NCI-H69 (cell line): ENCODE measurements at places on chromosomes 12 and 14.

DNA sequence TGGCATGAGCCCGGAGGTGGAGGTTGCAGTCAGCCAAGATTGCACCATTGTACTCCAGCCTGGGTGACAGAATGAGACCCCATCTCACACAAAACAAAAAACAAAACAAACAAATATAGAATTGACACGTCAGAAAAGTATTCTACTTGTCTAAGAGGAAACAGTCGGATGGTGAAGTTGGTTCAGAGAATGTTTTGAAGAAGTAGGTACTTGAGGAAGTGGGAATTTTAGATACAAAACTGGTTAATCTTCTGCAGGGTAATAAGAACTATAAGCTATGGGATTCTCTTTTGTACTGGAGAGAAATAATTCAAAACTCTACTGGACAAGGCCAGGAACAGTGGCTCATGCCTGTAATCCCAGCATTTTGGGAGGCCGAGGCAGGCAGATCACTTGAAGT, 14.6 kb upstream of the TCTN1 start:
- DNase-seq: no peak

DNA sequence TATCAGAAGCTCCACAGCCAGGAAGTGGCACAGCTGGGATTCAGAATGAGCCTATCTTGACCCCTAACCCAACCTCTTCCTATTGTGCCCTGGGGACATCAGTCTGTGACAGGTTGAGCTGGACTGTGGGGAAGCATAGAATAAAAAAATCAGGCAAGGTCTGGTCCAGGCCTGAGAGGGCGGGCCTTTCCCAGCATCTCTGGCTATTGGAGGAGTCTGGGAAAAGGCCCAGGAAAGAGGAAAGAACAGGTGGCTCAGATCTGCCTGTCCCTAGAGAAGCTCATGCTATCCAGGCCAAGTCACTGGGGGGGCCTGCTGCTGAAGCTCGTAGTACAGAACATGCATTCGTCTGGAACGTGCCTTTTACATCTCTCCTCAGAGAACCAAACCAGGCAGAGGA, 100.5 kb downstream of the PPM1H start:
- DNase-seq: peak; percentile 52

DNA sequence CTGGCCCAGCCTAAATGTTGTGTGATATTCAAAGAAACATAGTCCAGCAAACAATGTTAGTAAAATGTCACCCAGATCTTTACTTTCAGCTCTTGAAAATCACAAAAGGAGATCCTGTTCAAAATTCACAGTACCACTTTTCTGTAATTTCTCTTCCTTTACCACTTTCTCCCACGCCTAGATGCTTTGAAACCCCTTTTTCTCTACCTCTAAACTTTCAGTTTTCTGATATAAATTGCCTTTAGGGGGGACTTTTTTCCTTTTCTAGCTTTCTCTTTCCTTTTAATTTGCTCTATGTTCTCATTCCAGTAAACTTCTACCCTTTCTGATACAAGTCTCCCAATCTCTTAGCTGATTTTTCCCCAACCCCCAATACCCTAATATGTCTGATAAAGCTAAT, 101.8 kb downstream of the LMO3 start:
- no peak for DNase-seq

- peak; percentile 74 for DNase-seq
These were observed 152.4 kb upstream of the PRICKLE1 start for GRCh38 chr12:42741771-42742510.

DNA sequence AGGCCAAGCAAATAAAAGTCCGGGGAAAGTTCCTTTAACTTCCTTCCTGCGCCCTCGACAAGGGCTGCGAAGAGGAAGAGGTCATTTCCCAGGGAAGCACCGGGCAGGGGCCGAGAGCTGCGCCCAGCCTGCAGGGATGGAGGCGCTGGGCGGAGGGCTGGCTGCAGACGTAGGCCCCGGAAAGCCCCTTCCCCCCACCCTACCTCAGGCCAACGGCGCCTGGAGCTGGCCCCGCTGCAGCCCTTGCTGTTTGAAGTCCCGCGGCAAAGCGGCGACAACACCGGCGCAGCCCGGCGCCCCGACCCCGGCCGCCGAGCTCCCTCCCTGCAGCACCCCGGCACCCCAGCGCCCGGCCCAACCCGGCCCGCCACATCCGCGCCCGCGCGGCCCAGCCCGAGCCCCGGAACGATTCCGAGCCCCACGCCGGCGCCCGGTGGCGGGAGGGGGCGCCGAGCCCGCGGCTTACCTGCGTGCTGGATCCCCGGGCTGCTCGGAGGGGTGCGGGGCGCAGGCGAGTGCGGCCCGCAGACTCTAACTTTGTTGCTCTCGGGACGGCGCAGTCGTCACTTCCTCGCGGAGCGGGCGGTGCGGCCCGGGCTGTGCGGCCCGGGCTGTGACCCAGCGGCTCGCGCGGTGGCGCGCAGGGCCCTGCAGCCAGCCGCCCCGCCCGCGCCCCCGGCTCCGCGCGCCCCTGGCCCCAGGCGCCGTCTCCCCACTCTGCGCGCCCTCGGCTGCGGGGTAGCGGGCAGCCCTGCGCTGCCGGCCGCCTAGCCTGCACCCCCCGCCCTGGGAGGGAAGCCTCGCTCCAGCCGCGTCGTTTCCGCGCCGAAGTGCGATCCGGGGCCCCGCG, 64.8 kb upstream of the PTGR2 start:
- peak; percentile 50 for DNase-seq

- no peak for DNase-seq
These were observed 37.7 kb downstream of the NCOR2 start for GRCh38 chr12:124529565-124530276.

DNA sequence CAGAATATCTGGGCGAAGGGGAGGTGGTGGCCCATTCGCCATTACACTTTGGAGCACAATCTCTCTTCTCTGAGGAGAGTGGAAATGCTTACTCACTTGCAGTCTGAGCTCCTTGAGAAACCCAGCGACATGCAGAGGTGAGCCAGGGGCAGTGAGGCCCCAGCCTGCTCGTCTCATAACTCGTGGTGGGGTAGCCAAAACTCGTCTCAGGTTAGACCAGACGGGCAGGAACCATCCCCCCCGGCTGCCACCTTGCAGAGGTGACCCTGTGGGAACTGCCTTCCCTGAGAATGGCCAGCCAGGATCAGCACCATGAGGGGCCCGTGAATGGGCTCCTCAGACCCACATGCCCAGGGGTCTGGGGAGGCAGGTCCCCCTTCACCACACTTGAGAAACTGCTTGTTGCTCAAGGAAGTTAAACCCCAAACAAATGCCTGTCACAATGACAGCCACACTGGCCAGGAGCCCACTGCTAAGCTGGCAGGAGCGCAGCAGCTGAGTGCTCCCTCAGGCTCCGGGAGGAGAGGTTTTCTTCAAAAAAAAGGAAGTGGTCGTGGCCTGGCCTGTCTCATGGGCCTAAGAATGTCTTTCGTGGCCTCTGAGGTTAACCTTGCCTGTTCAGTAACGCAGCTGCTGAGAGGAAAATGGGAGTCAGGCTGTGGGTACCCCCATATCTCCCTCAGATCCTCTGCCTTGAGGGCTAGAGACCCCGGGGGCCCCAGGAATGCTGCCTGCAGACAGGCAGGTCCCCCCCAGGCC, 9.2 kb upstream of the ALDH2 start:
- DNase-seq: no peak

- DNase-seq: no peak
These were observed 82.7 kb downstream of the LGMN start for GRCh38 chr14:92665661-92666110.

DNA sequence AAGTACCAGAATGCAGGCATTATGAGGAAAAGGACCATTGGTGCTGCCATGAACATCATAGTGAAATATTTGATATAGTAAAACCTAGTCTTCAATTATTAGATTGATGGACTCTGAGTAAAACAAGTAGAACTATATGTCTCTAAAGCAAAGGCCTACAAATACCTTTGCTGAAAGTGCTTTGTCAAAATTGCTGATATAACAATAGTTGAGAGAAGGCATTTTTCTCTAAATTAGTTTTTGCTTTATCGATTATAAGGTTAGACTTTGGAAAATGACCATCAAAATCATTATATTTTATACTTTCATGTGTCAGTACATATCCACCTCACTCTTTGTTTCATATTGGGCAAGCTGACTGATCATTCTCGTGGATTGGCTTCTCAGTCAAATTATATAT, 836.0 kb upstream of the FBXO33 start:
- no peak for DNase-seq

GRCh38 chr14:104610749-104611310, 6.3 kb upstream of the TMEM179 start:
- no peak for DNase-seq

DNA sequence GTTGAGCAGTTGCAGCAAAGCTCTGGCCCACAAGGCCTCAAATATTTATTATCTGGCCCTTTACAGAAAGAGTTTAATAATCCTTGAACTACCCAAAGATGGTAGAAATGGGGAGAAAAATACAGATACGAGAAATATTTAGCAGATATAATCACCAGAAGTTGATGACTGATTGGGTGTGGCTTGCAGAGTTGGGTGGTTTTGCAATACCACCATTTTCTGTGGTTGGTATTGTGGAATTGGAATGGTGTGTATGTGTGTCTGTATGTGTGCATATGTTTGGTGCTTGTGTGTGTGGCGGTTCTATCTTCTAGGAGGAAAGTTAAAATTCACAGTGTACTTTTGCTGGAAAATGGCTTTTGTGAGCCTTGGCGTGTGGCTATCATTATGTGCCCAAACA, 85.4 kb upstream of the MANSC4 start:
- DNase-seq: no peak

DNA sequence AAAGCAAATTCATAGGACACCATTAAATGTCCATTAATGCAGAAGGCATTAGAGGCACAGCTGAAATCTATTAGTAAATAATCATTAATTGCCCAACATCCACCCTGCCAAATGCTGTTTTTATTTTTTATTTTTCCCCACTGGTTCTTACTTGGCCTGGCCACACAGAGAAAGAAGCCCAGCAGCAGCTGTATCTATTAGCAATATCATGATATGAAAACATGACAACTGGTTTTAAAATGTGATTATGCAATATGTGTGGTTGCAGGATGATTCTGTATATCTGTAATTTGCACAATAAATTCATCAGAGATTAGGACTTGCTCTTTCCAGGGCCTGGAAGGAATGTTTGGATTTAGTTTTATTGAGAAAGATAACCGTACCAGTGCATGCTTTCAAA, 44.9 kb downstream of the SIX6 start:
- no peak for DNase-seq

GRCh38 chr12:62192180-62192902, 67.9 kb upstream of the USP15 start:
- DNase-seq: peak; percentile 88
